ENCODE measurements at places on chromosomes 5 and 9.
A peak's percentile ranks its signal among the peaks of the same experiment; 100 is the strongest.

- H3K27me3 ChIP-seq = no peaks in the 10 kb centered on the region
- no peak overlapping the region for H3K27ac ChIP-seq
- no peaks in the 10 kb centered on the region for H3K36me3 ChIP-seq
Measured at GRCh38 chr5:88426441-88426840, 157.8 kb upstream of the TMEM161B start.

DNA sequence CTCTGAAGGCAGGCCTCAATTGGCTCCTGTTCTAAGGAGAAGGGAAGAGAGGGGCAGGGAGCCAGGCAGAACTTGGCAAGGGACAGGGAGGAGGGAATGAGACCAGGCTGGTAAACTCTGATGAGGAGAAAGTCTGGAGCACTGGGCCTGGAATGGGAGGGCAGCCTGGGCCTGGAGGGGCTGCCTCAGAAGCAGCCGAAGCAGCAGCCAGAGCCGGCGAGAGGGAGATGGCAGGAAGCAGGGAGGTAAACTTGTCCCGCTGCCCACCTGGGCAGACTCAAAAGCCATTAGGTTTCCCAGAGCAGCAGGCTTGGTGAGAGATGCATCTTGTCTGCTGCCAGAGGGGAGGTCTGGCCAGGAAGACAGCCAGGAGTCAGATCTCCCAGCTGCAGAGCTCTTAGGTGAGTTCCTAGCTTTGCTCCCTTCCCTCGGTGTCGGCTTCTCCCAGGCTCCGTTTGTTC lies 37.0 kb upstream of the CRB2 start:
- no peak overlapping the region for H3K4me3 ChIP-seq
- DNase-seq = no peak
- peaks cover 2% of the 10 kb centered on the region for H3K27me3 ChIP-seq
- H3K4me1 ChIP-seq = peaks cover 42% of the 10 kb centered on the region
- no peak overlapping the region for H3K27ac ChIP-seq

GRCh38 chr5:133896873-133897272 lies 71.6 kb downstream of the C5orf15 start:
- H3K27me3 ChIP-seq = peaks cover 7% of the 10 kb centered on the region
- no peak for DNase-seq
- no peaks in the 10 kb centered on the region for H3K36me3 ChIP-seq
- no peak overlapping the region for H3K27ac ChIP-seq

DNA sequence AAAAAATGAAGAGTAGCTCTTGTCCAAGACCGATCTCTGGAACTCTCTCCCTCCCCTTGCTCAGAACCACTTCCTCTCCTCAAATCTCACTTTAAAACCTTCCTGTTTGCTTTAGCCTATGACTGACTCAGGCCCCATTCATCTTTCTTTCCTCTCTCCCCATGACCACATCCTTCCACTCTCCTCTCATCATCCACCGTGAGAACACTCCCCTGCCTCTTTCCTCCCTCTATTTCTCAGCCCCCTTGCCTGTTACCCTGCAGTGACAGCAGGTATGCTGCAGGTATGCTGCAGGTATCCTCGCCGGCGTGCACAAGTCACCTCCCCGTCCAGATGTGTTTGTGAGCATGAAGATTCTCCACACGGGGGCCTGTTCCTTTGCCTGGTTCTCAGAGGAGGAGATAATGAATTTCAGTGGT lies 505.3 kb downstream of the CCDC171 start:
- no peaks in the 10 kb centered on the region for H3K36me3 ChIP-seq
- H3K4me3 ChIP-seq = peak overlapping the region; percentile 30
- peaks cover 5% of the 10 kb centered on the region for H3K27me3 ChIP-seq
- peak overlapping the region; percentile 72 for H3K27ac ChIP-seq
- peaks cover 20% of the 10 kb centered on the region for H3K4me1 ChIP-seq
- peak; percentile 41 for DNase-seq

- no peaks in the 10 kb centered on the region for H3K27me3 ChIP-seq
- no peaks in the 10 kb centered on the region for H3K4me1 ChIP-seq
- H3K4me3 ChIP-seq = no peak overlapping the region
- no peak for DNase-seq
- no peak overlapping the region for H3K27ac ChIP-seq
- H3K36me3 ChIP-seq = no peaks in the 10 kb centered on the region
Measured at GRCh38 chr5:124000538-124000937, 488.6 kb downstream of the CSNK1G3 start.

DNA sequence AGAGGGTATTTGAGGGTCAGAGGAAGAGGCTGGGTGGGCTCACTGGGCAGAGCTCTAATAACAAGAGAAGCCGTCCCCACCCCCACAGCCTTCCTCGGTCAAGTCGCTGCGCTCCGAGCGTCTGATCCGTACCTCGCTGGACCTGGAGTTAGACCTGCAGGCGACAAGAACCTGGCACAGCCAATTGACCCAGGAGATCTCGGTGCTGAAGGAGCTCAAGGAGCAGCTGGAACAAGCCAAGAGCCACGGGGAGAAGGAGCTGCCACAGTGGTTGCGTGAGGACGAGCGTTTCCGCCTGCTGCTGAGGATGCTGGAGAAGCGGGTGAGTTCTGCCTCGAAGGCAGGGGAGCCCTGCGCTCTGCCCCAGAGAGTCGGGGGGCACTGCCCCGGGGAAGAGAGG lies 21.6 kb upstream of the RARS1 start:
- DNase-seq = no peak
- H3K27ac ChIP-seq = no peak overlapping the region
- peaks cover 3% of the 10 kb centered on the region for H3K4me1 ChIP-seq
- H3K27me3 ChIP-seq = no peaks in the 10 kb centered on the region
- H3K36me3 ChIP-seq = no peaks in the 10 kb centered on the region
- H3K4me3 ChIP-seq = no peak overlapping the region
